ENCODE measurements at places on chromosomes 16 and 17.

- no peak for DNase-seq
These were observed 92.8 kb downstream of the GAS7 start for GRCh38 chr17:10105513-10106001.

DNA sequence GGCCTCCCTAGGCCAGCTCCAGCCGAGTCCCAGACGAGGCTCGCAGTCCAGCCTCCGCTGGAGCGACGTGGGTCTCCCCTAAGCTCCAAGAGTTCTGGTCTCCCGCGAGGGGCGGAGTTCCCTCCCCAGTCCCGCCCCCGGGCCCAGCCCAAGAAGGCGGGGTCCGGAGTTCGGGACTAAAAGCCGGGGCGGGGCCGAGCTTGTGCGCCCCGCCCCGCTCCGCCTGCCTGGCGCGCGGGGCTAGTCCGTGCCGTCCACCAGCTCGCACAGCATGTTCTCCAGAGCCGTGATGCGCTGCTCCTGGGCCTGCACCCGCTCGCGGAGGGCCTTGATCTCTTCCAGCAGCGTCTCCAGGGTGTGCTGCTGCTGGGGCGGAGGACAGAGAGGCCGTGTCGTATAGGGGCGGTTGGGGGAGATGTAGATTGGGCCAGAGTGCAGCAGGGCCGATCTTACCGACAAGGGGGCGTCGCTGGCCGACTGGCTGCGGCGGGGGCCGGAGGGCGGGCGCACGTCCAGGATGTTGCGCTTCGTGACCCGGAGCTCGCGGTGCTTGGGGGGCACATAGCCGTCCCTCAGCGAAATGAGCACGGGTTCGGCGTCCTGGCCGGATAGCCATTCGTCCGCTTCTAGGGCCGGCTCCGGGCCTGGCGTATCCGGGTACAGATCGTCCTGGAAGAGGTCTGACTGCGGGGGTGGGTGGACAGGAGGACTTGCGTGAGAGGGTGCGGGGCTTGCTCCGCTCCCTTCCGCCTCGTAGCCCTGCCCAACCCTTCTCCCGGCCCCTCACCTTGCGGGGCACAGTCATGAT is 7.0 kb downstream of the CORO6 start:
- DNase-seq: peak; percentile 84

- no peak for DNase-seq
These were observed 38.2 kb downstream of the PITPNC1 start for GRCh38 chr17:67415291-67415690.

GRCh38 chr16:80006241-80007215 is 406.0 kb upstream of the MAF start:
- no peak for DNase-seq

DNA sequence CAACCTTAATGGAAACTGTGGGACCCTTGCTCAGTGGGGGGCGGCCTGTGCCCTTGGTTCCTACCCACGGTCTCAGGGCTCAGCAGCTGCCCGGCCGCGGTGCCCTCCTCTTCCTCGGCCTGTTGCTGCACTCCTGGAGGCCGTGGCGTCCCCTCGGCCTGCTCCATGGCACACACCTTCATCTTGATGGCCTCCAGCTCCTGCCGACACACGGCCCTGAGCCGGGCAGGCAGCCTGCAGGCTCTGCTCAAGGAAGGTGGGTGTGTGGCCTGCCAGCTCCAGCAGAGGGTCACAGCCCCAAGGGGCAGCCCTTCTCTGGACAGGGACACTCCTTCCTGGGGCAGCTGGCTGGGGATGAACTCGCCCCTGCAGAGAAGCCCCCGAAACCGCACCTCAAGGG is 718 bp downstream of the PABPN1L start:
- DNase-seq: no peak

- no peak for DNase-seq
These were observed 111.4 kb downstream of the IRX3 start for GRCh38 chr16:54175169-54175551.

GRCh38 chr17:41965694-41966462 is 717 bp upstream of the CNP start:
- DNase-seq: peak; percentile 58

- no peak for DNase-seq
These were observed 38.4 kb upstream of the PABPN1L start for GRCh38 chr16:88904676-88905365.

DNA sequence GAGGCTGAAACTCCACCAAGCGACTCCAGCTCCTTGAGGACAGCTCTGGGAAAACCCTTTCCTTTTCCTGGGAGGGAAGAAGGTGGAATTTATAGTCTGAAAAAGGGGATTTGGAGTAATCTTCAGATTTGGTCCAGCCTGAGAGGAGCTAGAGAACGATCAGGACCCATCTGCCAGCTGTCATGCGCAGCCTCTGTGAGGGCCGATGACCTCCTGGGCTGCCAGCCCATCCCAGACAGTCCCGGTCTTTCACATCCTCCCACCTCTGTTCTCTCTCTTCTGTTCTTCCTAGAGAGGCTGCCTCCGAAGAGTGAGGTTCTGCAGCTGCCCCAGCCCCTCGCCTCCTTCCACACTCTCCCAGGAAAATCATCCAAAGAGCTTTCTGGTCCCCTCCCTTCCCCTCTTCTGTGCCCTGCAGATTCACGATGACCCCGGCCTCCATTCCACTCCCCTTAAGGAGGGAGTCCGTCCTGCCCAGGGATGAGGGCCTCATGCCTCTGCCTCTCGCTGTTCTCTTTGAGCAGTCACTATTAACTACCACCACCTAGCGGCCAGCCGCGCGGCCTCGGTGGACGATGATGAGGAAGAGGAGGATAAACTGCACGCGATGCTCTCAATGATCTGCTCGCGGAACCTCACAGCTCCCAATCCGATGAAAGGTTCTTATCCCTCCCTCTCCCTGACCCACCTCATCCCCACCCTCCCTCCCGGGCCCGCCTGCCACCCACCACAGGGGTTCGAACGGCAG is 29.6 kb downstream of the SGSM2 start:
- DNase-seq: no peak

DNA sequence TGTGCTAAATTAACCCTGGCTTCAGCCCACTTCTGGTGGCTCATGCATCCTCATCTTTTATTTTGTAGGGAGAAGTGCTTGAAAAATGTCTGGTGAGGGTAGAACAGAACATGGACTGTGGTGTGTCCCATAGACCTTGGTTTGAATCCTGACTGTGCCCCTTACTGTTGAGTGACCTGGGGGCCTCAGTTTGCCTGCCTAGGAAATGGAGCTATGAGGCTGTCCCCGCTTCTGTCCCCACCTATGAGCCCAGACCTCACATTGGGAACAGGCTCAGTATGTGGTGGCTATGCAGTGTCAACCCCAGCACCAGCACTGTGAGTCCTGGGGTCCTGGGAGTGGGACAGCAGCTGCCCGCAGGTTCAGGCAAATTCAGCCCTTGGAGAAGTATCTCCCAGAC is 186.3 kb upstream of the GSE1 start:
- no peak for DNase-seq

DNA sequence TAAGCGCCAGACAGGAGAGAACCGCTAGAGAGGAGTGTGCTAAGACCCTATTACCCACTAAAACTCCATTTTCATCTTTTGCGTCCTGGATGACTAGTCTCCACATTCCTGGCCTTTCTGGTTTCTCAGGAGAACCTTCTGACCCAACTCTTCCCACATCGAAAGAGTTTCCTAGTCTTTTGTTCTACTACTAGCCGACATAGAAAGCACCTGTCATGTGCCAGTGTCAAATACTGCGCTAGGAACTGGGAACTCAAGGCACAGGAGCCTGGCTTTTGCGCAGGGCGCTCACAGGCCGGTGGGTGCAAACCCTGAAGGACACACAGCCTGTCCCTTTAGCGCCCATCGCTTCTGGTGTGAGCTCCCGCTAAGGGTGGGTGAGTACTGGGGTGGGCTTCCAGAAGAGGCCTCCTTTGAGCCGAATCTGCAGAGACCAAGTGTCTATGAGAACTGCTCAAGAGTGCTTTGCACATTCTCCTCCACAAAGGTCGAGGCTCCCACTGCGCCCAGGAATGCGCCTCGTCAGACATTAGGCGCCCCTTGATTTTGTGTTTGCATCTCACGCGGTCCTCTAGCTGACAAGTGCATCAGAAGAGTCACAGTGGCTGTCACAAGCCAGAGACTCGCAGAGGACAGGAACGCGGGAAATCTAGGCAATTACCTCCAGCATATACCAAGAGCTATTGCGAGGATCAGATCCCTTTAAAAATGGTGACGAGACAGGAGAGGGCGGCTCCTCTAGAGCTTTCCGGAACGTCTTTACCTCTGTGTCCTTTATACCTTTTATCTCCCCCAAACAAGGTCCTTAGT is 2.0 kb upstream of the PSMB3 start:
- no peak for DNase-seq

GRCh38 chr17:41738077-41738800 is 3.8 kb upstream of the HAP1 start:
- DNase-seq: peak; percentile 74

- DNase-seq: no peak
These were observed 217.8 kb upstream of the GSE1 start for GRCh38 chr16:85395207-85395912.

GRCh38 chr17:35345926-35346771 is 27.3 kb downstream of the SLFN11 start:
- no peak for DNase-seq

- DNase-seq: no peak
These were observed 89.5 kb downstream of the CDH11 start for GRCh38 chr16:65032387-65032786.

GRCh38 chr16:2233872-2234812 is 2.1 kb upstream of the DNASE1L2 start:
- no peak for DNase-seq

Data from stimulated activated CD4-positive, alpha-beta T cell treated with anti-CD3 and anti-CD28 coated beads, Interleukin-4, amount 100 ng/mL, for 4 hours (primary cell).